ENCODE measurements at places on chromosomes 3 and 15. TPM values are rescaled to one million over a fixed set of nuclear protein-coding genes. Genes with fewer than 3 reads are reported as not detected.

The STARD5 gene
- 0.63 TPM for total RNA-seq

The OXTR gene
- total RNA-seq = 8.4 TPM

The SLC22A13 gene
- not detected for total RNA-seq

The UBL7 gene
- 57.8 TPM for total RNA-seq

The CCDC9B gene
- 10.7 TPM for total RNA-seq

The LRRC2 gene
- not detected for total RNA-seq

The HYAL1 gene
- total RNA-seq = 2.2 TPM

The UPK1B gene
- total RNA-seq = 56.4 TPM

The CCR9 gene
- total RNA-seq = 0.17 TPM

GRCh38 chr3:102159810-102160451 lies 274.9 kb upstream of the ZPLD1 start:
- DNase-seq = no peak

DNA sequence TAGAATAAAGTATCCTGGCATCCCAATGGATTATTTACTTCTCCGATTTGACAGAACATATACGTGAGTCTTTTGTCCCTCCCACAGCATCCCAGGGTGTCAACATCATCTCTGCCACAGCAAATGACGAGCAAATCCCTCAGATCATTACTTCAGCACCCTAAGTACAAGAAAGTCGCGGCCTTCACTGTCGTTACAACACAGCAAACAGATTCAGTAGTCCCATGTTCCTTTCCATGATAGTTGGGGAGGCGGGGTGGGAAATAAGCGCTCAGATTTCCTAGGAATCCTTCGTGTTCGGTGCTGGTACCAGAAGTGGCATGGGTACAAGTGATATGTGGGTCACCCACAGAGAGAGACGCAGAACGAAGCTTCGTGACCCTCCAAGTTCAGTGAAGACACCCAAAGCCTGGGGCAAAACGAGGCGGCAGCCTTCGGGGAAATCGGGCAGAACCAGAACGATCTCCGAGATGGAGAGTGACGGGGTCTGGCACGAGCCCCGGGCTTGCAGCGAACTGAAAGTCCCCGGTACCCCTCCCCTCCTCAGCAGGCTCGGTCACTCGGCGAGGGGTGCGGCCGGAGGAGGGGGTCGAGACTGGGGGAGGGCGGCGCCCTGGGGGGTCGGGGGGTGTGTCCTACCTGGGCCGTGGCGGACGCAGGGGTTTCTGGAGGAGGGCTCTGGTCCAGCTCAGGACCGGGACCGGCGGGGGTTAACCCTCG lies 619 bp downstream of the TTBK2 start:
- DNase-seq = no peak

DNA sequence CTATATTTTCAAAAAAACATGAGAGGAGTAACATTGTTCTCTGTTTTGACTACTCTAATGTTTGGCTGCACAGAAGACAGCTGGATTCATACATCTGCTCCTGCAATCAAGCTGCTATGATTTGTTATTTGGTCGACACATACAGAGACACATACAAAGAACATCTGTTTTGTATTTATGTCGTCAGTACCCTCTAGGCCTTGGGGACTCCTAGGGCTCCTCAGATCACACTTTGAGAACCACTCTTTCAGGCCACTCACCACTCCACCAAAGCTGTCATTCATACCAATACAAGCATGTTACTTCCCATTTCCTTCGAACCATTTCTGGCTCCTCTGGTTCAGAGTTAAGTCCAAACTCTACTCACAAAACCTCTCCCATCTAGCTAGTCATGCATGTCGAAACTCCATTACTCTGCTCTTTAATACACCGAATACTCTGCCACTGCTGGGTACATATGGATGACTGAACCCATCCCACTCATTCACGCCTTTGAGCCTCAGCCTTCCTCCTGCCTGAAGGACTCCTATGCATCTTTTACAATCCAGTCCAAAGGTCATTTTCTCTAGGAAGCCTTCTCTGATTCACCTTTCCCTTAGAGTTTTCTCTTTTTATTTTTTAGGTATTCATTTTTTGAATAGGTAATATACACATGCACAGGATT lies 102.9 kb upstream of the ARHGEF3 start:
- DNase-seq = no peak

GRCh38 chr3:53820756-53821580 lies 25.3 kb downstream of the CHDH start:
- no peak for DNase-seq

- no peak for DNase-seq
Measured at GRCh38 chr3:9704347-9705322, 1.0 kb downstream of the CPNE9 start.

- no peak for DNase-seq
Measured at GRCh38 chr3:67648701-67649100, 5.7 kb downstream of the SUCLG2 start.

GRCh38 chr3:59535791-59536221 lies 486.0 kb upstream of the CFAP20DC start:
- DNase-seq = peak; percentile 23

GRCh38 chr3:52811452-52812011 lies 16.9 kb downstream of the ITIH3 start:
- DNase-seq = no peak

GRCh38 chr3:5190147-5190791 lies 2.8 kb downstream of the EDEM1 start:
- DNase-seq = no peak

DNA sequence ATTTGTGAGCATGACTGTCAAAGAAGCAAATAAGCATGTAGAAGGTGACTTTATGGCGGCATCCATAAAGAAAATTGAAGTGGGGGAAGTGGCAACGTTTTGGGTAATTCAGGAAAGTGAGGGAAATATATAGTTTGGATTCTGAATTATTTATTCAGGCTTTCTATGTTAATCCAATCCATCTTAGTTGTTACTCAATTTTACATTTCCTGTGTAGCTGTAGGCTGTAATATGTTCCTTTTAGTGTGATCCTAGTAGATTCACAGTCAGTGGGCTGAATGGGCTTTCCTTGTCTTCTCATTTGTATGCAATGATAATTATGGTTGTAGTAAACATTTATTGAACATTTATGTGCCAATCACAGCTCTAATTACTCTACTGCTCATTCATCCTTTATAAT lies 654.1 kb downstream of the EDEM1 start:
- DNase-seq = no peak

DNA sequence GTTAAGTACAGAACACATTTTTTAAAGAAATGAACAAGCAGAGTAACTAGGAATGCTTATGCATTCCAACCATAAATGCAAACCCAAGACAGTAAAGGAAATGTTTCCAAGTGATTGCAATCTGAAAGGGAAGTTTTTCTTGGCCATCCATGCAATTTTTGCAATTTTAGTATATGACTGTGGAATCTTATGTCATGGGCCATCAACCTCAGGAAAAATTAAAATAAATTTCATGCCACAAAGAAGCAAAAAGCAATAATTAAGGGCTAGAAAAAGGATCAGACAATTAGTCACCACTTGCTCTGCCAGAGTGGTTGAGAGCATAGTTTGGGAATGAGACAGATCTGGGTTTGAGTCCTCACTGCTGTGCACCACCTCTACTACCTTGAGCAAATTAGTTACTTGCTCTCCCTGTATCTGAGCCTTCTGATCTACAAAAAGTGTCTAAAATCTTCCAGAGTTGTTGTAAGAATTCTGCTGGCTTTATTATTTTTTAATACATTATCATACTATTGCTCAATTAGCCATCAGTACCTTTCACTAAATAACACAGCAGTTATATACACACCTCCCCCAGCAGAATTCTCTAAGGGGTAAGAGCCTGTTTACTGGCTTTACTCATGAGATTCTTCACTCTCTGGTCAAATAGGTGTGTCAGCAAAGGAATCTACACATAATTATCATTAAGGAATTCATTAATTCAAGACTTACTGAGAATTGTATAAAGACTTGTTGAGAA lies 49.7 kb upstream of the FBN1 start:
- peak; percentile 33 for DNase-seq

- DNase-seq = no peak
Measured at GRCh38 chr3:42062464-42062863, 28.7 kb upstream of the TRAK1 start.

DNA sequence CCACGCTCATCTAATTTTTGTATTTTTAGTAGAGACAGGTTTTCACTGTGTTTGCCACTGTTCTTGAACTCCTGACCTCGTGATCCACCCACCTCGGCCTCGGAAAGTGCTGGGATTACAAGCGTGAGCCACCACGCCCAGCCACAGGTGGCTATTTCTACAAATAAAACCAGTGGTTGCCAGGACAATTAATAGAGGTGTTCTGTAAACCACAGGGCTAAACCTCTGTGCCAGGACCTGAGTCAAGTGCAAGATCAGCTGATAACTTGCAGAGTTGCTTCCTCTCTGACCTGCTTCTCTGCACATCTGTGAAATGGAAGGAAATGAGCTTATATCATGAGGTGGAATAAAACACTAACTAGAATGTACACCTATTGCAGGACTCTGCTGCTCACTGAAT lies 72.8 kb downstream of the CD200R1L start:
- no peak for DNase-seq

- DNase-seq = no peak
Measured at GRCh38 chr3:45665101-45665572, 24.1 kb upstream of the SACM1L start.

DNA sequence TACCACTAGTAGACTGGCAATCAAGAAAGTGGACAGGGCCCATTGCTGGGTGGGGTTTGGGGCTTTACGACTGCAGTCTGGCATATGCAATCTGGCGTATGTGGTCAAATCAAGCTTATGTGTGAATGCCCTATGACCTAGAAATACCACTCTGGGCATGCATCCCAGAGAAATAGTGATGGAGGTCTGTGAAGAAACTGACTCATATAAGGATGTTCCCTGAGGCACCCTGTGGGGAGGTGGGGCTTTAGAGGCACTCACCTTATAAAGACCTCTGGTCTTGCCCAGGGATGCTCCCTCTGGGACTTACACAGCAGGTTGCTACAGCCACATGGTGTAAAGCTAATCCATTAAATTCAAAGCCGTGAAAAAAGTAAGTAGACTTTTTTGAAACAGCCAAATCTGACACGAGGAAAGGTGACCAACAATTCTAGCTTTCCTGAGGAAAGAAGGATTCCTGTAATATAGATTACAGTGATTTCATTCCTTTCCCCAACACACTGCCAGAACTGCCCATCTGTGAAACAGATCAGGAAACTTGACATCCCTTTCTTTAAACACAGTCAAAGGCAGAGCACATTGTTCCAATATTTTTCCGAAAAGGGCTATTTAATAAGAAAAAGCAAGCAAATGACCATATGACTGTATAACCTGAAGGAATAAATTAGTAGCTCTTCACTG lies 13.6 kb downstream of the RARRES1 start:
- peak; percentile 47 for DNase-seq

GRCh38 chr15:66080717-66081398 lies 172.7 kb downstream of the MEGF11 start:
- DNase-seq = peak; percentile 30

- DNase-seq = no peak
Measured at GRCh38 chr3:46314517-46314916, 39.4 kb upstream of the CCR2 start.

DNA sequence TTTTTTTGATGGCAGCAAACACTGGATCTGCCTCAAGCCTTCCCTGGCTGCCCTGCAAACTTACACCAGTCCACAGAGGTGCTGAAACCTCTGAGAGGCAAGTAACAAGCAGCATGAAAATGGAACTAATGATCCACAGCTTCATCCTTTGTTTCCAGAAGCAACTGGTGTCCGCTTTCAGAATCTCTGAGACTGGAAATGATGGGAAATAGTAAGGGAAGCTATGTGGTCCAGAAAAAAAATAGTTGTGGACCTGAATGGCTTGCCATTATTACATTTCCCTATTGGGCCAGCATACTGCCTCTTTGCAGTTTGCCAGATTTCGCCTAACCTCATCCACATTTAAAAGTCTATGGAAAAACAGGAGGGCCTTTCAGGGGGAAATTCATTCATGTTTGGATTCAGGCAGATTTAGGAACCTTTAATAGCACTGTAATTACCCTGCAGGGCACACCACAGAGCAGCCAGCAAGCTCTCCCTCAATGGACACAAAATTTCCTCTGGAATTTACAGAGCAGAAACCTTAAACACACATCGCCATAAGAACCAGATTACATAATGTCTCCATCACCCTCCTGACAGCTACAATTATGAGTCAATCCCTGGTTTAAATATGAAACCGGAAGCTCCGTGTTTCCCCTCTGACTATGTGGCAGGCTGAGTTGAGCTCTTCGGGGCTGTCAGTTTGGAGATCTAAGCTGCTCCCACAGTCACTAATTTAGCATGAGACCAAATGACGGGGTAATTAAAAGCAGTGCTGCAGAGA lies 134.4 kb downstream of the TMCO5A start:
- no peak for DNase-seq

DNA sequence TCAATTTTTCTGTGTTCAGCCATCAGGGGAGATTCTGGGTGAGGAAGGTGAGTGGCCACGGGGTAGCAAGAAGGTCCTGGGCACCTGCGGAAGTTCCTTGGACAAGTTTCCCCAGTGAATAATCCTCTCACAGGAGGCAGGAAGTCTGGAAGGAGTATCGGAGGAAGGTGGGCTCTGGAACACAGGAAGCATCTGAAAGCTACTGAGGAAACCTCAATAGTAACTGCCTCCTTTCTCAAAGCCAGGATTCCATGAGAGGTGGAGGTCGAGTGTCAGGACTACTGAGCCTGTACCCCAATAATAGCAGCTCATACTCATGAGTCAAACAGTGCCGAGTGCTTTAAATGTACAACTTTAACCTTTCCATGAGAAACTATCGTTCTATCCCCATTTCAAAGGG lies 110.9 kb downstream of the OXNAD1 start:
- no peak for DNase-seq

DNA sequence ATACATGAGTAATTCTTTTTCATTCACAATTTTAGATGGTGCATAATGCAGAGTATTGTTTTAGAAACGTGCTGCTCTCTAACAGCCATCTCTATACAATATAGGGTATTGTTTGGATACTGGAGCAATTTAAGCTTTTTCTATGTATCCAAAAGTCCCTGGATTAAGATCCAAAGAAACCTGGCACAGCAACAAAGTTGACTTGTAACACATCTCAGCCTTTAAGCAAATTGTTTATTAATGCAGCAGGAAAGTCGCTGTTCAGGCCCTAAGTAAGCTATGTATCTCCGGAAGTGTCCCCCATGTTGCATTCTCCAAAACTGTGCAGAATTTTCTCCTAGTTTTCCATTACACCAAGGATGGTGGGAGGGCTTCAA lies 7.3 kb downstream of the VGLL4 start:
- no peak for DNase-seq
